ENCODE measurements at places on chromosomes 13 and 19.

- no peak for DNase-seq
Observed at GRCh38 chr13:34627509-34628208, 314.4 kb upstream of the NBEA start.

GRCh38 chr19:55322204-55322885, 2.8 kb downstream of the TMEM150B start:
- no peak for DNase-seq

DNA sequence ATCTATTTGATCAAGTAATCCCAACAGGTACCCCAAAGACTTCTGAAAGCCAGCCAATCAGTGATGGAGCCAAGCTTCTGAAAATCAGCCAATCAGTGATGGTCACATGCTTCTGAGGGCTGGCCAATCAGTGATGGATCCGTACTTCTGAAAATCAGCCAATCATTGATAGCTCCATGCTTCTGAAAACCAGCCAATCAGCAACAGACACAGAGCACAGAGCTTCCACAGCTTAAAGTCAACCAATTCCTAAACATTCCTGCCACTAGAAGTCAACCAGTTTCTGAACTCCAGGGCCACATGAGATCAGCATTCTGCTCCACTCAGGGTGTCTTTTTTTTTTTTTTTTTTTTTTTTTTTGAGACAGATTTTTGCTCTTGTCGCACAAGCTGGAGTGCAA, 8.2 kb upstream of the HSD17B14 start:
- no peak for DNase-seq

- peak; percentile 82 for DNase-seq
Observed at GRCh38 chr19:13621413-13621812, 115.1 kb upstream of the CACNA1A start.

DNA sequence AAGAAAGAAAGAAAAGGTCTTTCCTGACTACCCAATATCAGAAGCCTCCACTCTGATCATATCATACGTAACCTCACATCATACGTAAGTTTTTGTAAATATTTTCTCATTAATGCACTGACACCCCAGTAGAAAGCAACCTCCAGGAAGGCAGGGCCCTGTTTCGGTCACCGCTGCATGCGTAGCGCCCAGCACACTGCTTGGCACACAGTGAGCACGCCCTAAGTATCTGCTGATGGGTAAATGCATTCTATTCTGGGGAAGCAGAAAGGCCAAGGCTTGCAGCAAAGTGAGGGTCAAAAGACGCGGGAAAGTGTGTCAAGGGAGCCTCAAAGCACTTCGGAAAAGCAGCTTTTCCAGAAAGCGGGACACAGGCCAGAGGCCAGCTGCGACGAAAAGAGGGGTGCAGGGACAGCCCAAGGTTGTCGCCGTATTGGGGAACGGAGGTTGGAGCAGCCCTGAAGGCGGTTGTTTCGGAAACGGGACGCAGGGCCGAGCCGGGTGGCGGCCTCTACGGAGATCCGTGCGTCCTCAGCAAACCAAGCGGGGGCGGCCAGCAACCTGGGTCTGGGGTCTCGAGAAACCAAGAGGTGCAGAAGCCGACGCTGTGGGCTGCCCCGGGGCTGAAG, 463 bp downstream of the SUGP1 start:
- no peak for DNase-seq

GRCh38 chr13:64371045-64371444, 2859.1 kb downstream of the PCDH9 start:
- no peak for DNase-seq

DNA sequence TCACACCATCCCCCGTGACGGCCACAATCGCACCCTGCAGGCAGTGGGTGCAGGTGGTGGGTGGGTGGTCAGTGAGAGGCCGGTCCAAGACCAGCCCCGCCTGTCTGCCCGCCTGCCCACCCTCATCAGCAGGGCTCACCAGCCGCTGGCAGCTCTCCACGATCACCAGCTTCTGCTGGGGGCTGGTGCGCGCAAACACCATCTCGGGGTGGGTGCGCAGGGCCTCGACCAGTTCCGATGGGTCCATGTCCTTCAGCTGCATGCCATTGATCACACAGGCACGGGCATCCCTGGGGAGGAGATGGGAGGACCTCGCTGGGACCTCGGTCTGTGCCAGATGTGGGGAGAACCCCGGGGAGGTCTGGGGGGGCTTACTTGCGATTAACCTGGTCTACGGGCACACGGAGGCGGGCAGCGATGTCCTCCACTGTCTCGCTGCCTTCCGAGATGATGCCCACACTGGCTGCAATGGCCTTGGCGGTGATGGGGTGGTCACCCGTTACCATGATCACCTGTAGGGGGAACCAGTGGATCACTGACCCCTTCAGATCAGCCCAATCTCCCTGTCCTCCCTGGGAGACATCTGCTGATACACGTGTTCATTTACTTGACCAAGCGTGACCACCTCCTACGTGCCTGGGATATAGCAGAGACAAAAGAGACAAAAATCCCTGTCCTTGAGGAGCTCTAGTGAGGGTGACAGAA, 8.0 kb downstream of the ATP4A start:
- no peak for DNase-seq

Measured in activated CD4-positive, alpha-beta memory T cell treated with anti-CD3 and anti-CD28 coated beads for 36 hours (primary cell).